Fibroblast of mammary gland (primary cell): ENCODE measurements at places on chromosomes 2 and 18.
A peak's percentile ranks its signal among the peaks of the same experiment; 100 is the strongest.

DNA sequence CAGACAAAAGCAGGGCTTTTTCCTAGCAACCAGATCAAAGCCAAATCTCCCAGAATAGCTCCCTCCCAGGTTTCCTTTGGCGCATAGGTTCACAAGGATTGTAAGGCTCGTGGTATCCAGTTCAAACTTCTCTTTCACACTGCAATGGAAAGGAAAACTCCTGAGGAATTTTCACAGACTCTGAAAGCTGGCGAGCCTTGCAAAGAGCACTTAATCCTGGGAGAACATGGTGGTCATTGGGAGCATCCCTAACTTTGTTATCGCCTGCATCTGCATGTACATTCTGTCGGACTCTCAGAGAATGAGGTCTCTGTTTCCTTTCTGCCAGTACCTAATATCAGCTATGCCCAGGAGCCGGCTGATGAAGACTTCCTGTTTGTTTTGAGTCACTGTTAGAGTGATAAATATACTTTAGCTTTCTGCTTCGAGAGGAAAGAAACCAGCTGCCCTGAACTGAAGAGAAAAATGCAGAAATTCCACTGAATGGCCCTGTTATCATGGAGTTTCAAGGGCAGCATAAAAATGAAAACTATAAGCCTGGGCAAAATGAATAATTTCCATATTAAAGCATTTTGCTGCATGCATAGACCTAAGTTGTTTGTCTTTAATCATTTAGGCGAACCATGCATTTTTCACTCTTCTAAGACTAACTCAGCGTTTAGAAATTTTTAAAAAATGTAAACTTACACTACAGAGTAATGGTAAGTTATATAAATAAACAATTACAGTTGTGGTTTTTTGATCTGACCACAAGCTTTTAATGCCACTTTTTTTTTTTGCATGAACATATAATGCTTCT is 76.4 kb upstream of the ZEB2 start:
- peak; percentile 17 for DNase-seq

GRCh38 chr2:196286821-196287220 is 115.4 kb upstream of the STK17B start:
- DNase-seq: no peak

GRCh38 chr2:130966149-130966774 is 127.0 kb downstream of the FAM168B start:
- no peak for DNase-seq

- DNase-seq: no peak
Observed at GRCh38 chr2:206814498-206814897, 49.1 kb downstream of the FASTKD2 start.

DNA sequence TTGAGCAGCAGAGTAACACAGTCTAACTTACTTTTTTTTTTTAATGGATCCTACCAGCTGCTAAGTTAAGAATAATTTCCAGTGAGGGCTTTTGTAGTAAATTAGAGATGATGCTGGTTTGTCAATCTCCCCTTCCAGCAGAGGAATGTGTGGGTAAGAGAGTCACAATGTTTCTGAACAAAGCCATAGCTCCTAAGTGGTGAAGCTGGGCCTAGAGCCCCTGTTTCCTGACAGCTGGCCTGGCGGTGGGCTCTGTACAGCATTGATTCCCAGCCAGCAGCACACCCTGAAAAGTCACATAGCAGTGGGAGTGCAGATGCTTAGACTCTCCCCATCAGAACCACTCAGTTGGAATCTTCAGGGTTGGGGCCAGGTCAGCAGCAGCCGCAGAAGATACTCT is 24.4 kb downstream of the CAPG start:
- DNase-seq: no peak
